Hematopoietic multipotent progenitor cell (in vitro differentiated cells): ENCODE measurements at places on chromosomes 2 and 18.

DNA sequence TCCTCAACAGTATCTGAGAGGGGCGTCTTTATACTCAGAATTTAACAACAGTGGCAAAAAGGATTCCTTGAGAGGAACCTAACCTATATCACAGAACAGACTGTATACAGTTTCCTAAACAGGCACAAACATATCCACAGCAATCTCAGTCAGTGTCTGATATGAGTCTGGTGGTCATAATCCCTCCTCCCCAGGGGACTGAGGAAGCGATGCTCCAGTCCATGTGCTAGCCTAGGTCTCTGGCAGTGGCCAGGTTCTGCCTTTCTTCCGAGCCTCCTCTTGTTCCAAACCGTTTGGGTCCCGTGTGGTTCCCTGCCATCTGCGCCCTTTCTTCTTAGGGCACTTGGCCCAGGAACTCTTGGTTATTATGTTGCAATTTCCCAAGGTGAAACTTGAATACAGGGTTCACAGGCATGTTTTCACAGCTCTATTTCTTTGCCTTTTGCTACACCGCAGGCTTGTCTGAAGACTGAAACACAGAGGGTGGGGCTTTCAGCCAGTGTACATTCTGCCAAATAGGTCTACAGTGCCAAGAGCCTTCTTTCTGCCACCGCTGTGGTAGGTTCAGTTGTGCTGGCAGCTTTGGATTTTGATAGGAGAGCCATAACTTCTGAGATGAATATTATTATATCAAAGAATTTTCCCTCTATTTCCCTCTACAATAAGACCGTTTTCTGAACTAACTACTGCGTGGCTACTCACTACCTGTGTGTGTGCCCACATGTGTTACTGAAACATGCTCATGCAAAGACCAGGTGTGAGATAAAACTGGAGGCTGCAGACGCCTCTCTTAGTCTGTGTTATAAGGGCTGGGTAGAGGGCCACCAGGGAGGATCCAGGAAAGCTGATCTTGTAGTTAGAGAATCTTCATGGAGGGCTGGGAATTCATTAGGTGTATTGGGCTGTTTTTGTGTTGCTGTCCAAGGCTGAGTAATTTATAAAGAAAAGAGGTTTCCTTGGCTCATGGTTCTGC lies 75.0 kb upstream of the HAAO start:
- no peak for DNase-seq

GRCh38 chr2:231541645-231542044 lies 11.4 kb upstream of the NMUR1 start:
- peak; percentile 48 for DNase-seq

DNA sequence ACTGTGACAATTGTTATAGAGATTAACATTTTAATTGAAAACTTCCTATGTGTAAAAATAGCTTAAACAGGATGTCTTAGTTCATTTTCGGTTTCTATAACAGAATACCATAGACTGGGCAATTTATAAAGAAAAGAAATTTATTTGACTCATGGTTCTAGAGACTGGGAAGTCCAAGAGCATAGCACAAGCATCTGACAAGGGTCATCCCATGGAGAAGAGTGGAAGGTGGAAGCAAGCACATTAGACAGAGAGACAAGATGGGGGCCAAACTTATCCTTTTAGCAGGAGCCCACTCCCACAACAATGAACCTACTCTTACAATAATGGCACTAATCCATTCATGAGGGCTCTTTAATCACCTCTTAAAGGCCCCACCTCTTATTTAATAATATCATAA lies 100.3 kb downstream of the FAM161A start:
- no peak for DNase-seq

DNA sequence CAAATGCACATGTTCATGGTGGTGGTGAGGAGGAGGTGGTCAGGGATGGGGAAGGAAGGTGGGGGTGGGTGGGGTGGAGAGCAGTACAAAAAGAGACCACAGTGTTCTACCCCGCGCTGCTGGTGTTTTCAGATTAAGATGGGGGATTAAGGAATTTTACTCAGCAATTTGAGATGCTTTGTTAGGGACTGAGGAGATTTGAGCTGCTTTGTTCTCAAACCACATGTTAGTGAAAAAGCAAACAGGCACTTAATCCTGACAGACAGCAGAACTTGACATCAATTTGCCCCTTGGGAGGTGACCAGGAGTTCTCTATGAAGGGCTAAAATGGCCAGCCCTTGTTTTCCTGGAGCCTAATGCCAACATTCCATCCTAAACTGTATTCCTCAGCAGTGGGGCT lies 244.5 kb downstream of the MEIS1 start:
- DNase-seq = no peak

DNA sequence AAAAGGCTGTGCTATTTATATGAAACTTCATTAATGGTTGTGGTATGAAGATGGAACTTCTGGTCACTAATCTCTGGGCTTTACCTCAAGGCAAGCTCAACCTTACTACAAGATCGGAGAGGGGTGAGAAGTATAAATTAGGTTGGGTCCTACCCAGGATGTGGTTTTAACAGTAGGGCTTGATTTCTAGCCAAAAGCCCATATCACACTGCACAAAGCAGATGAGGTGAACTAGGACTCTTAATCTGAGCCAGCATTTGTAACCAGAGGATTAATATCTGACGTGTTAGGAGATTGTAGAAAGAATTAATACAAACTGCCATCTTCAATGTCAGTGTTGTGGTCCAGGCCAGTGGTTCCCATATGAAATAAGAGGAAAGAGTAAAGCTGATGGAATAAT lies 86.4 kb upstream of the RGPD4 start:
- no peak for DNase-seq

GRCh38 chr2:60116161-60116875 lies 437.1 kb downstream of the BCL11A start:
- DNase-seq = no peak

DNA sequence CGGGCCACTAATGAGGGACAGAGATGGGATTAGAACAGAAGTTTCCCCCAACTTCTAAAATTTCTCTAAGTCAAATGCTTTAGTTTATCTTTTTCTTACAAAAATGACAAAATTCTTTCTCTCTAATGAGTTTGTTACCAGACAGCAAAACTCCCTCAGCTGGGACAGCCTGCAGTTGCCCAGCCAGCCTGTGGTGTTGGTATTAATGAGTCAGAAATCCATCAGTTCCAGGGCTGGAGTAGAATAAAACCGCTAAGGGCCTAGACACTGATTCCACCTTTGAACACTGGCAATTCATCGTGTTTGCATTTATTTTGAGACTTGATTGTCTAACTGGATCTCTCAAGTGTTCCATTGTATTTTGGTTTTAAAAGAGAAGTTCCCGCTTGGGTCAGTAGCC lies 38.3 kb upstream of the SMAD2 start:
- no peak for DNase-seq

DNA sequence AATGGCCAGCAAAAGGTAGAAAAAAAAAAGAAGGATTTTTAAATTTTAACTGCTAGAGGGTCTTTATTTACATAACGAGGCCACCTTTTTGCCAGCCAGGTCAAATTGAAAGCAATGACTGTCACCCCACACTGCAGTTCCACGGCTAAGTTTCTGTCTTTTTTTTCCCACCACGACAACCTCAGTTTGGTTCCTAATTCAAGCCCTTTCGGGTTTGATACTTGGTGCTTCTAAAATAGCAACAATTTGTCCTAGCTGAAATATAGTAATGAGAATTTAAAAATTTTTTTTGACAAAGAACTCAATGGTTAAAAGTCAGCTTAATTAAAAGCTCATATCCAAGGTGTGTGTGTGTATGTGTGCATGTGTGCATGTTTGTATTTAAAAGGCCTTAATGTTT lies 16.4 kb upstream of the NMS start:
- no peak for DNase-seq

GRCh38 chr2:171478345-171478744 lies 43.9 kb upstream of the CYBRD1 start:
- DNase-seq = no peak

DNA sequence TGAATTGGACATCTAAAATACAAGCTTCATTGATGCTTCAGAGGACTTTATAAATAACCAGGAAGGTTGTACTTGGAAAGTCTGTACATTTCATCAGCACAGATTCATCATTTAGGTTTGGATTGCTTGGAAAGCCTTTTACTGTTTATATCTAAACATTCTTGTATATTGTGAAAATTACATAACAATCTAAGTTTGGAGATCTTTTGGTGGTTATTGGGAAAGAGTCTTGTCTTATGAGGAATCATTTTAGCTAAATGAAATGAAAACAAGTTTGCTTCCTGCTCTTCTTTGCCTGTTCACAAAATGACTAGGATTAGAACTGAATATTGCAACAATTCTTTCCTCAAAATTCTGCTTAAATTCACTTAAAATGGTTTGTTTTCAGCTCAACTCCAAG lies 79.3 kb downstream of the ABI2 start:
- no peak for DNase-seq

DNA sequence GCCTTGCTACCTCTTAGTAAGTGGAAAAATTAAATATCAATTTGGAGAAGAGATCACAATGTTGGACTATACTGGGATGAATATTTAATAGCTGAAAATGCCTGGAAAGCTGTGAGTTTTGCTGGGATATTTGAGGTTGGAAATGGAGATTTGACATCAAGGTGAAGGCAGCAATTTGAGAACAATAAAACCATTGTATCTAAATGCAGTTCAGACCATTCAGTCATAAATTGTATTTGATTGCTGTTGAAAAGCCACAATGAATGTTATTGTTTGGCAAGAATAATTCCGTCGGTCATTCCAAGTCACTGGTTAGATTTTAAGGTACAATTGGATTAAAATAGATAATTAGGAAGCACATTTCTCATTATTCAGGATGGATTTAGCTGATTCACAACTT lies 325.6 kb downstream of the HRH4 start:
- DNase-seq = no peak

GRCh38 chr18:32815881-32816280 lies 43.1 kb upstream of the KLHL14 start:
- no peak for DNase-seq

DNA sequence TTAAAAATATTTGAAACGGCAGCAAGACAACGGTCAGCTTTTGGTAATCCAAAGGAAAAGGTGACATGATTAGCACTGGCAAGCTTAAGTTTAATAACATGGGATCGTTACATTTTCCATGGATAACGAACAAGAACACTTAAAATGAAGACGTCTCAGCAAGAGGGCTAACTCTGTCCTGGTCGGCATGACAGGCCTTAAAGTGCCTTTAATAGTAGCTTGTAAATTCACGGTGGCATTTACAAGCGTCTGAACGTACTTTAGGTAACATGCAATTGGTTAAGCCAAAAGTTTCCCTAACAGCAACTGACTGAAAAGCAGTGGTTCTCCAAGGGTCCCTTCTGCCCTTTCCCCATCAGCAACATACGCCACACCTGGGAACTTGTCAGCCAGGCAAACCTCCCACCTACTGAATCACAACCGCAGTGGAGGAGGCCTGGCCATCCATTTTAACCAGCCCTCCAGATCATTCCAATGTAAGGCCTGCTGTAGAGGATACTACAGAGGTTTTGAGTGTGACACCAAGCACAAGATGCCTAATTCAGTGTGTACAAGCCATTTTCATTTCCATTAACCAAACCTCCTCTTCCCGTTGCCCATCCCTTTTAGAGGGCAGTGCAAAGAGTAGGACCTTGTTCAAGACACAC lies 4.4 kb downstream of the TGFA start:
- no peak for DNase-seq

DNA sequence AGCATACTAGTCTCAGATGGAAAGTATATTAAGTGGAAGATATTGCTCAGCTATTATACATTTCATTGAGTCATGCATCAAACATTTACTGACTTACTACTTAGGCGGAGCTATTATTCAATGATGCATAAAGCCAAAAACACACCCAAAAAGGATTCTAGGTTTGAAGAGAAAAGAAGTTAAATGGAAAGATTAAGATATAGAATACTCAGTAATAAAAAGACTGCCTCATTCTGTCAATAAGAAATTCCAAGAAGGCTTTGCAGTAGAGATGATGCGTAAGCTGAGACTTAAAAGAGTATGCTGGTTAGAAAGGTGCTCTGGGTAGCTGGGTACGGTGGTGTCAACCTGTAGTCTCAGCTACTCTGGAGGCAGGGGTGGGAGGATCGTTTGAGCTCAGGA lies 27.6 kb downstream of the STK17B start:
- no peak for DNase-seq

DNA sequence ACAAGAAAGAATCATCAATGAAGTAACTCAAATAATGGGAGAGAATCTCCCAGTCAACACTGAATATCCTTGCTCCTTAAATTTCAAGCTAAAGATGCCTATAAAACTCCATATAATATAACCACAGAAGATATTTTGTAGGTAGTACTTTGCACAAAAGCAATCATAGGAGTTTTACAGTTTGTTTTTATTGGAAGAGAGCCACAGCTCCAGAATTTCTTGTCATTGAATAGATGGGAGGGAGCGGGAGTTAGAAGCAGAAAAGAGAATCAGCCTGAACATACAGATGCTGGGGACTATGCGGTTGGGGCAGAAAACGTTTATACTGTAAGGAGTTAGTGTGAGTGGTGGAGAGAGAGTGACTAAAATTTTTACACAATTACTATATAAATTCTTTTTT lies 18.3 kb upstream of the SMAD4 start:
- no peak for DNase-seq

- no peak for DNase-seq
These were observed 29.7 kb upstream of the COL3A1 start for GRCh38 chr2:188944442-188944841.

DNA sequence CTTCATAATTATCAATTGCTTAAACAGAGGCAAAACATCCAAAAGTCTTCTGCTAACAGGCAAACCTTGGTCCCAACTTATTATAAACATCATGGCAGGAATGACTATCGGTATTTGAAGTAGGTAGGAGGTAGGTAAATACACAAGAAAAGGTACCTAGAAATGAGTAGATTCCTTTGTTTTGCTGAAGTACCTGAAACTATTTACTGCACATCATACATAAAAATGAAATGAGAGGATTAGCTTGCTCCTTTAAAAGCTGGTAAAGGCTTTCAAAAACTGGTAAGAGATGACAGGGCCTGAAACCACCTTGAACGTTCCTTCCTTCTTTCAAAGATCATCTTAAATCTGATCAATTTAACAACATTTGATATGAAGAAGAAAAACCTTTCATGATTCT lies 55.2 kb upstream of the MAPRE2 start:
- no peak for DNase-seq

DNA sequence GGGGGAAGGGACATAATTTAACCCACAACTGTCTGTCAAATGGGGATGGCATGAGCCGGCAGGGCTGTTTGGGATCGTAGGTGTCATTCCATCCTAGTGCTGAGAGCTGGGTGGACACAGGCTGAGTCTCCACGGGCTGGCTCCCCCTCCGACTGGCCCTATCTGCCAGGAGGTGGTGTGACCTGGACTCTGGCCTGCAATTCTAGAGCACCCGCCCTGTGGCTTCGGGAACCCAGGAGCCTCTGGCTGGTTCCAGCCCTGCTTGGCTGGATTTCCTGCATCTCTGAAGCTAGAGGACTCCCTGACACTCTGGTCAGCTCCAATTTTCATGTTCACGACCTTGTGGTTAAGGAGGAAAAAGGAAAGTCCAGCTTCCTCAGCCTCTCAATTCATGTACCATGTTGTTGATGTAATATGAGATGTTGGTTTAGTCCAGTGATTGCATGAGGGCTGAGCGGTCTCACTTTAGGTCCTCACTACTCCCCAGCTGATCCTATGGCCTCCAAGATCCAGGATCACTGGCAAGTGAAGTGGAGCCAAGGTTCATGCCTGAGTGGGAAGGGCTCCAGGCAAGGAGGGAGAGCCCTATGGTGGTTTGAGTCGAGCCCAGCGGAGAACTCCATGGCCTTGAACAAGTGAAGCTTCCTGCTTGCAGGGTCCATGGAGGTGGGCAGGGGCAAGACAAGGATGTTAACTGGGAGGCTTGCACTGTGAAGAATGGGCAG lies 169.1 kb downstream of the NDUFA10 start:
- DNase-seq = no peak

GRCh38 chr2:37786854-37787253 lies 115.4 kb upstream of the CDC42EP3 start:
- DNase-seq = no peak
